ENCODE measurements at places on chromosomes 16 and 17. TPM values are rescaled to one million over a fixed set of nuclear protein-coding genes. Genes with fewer than 3 reads are reported as not detected.

TMED6 gene
- total RNA-seq = 0.34 TPM

ANKS4B gene
- total RNA-seq = not detected

LYZL6 gene
- total RNA-seq = not detected

RDM1 gene
- not detected for total RNA-seq

ZNF286A gene
- 11.8 TPM for total RNA-seq

DNAH9 gene
- total RNA-seq = not detected

C17orf58 gene
- 3.1 TPM for total RNA-seq
